ENCODE measurements at places on chromosomes 12 and 14.
A peak's percentile ranks its signal among the peaks of the same experiment; 100 is the strongest.

- no peak for DNase-seq
These were observed 11.6 kb downstream of the CNOT2 start for GRCh38 chr12:70254846-70255245.

DNA sequence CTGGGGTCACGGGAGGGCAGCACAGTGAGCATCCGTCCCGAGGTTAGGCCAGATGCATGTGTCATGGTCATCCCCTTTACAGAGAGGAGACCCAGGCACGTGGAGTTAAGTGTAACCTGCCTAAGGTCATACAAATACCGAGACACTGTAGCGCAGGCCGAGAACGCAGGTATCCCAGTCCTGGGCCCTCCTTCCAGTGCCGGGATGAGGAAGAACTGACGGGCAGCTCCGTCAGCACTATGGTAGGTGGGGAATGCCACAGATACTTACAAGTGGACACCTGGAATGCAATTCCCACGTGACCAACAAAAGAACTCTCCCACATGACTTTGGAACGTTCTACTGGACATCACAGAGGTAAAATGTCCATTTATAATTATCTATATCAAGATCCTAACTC, 8.7 kb upstream of the TMEM229B start:
- no peak for DNase-seq

DNA sequence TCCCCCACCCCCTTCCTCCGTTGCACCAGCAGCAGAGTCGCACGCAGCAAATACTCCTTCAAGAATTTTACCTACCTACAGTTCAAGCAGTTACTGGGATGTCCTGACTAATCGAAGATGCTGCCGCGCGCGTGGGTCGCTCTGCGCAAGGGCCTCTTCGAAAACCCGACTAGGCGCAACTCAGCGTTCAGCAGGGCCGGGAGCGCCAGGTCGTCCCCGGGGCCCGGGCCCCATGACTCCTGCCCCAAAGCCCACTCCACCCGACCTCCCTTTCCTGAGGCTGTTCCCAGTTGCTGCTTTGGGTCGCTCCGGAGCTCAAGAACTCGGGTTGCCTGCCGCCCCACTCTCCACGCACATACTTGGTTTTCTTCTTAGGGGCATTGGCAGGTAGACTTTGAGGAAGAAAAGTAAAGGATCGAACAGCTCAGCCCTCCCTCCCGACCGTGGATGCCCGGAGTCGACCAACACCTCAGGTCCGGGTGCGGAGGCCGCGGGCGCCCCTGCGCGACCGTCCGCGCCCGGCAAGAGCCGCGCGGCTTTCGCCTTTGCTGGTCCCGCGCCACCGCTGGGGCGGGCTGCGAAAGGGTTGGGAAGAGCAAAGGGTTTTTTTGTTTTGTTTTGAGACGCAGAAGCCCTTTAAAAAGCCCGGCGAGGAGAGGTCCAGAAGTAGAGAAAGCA, 1.9 kb downstream of the BMP4 start:
- peak; percentile 33 for DNase-seq

DNA sequence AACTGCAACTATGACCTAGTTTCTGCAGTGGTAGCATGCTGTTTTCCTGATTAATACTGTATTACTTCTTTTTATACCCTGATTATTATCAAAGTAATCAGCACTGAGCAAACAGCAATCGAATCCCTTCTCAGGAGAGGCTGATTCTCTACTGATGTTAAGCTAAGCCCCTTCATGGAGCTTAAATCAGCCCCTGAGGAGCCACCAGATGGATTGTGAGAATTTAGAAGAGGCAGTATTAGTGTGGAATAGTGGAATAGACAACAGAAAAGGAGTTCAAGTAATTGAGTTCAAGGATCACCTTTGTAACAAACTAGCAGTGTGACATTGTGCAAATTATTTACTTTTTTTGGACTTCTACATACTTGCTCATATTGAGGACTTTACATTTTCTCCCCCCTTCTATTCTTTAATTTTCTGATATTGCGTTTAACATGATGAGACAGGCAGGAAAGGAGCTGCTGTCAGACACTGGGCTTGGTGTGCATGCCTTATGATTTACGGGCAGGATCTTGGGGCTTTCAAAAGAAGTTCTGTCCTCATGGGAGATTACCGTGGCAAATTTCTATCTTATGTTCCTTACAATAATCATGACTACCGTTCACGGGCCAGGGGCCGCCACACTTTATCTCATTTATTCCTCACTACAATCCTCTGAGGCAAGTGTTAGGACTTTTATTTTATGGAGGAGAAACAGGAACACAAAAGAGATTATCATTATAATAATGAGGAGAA, 68.0 kb downstream of the PTPRR start:
- no peak for DNase-seq

DNA sequence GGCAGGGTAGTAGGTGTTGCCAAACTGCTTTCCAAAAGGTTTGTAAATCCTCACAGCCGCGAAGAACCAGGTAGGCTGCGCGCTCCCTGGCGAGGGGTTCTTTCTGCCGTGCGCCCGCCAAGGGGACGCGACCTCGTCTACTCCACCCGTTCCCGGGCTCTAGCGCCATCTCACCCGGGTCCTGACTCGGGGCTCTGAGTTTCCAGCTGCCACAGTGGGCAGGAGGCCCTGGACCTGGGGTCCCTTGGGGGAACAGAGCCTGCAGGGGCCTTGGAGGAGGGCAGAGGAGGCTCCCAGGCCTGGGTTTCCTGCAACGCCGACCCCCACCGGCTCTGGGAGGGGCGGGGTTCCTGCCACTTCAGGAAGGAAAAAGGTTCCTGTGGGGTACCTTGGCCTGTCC, 706 bp downstream of the ANHX start:
- DNase-seq, result no peak

GRCh38 chr14:25132732-25133422, 82.9 kb upstream of the STXBP6 start:
- DNase-seq, result peak; percentile 60

- no peak for DNase-seq
These were observed 24.6 kb upstream of the AICDA start for GRCh38 chr12:8637244-8637643.

DNA sequence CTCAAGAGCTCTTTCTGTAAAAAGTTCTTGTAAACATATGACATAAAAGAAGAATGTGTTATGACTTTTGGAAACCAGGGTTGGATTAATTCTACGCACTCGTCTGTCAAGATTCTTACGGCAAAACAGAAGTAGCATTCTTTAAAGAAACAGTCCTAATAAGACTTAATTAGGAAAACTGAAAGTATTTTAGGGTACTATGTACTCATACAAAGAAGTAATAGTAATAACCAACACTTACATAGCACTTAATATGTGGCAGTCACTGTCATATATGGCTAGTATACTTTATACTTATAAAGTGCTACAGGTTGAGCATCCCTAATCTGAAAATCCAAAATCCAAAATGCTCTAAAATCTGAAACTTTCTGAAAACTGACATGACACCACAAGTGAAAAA, 72.9 kb upstream of the ST8SIA1 start:
- DNase-seq, result no peak

DNA sequence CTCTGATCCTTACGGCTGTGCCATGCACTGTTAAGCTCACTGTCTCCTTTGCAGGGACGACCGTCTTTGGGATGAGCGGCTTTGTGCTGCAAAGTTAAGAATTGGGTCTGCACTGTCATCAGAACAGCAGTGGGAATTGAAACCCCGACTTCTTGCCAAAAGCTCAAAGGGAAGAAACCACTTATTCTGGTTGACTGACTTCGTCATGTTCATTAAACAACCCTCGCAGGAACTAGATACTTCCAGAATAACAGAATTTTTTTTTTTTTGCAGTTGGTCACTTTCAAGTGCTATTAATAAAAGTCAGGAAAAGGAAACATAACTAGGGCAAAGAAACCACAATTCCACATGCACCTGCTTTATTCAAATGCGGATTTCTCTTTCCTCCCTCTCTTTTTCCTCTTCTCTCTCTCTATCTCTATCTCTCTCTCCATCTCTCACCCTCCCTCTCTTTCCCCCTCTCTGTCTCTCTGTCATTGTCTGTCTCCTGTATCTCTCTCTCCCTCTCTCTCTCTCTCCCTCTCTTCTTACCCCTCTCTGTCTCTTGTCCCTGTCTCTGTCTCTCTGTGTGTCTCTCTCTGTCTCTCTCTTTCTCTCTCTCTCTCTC, 12.3 kb upstream of the GLT1D1 start:
- no peak for DNase-seq

DNA sequence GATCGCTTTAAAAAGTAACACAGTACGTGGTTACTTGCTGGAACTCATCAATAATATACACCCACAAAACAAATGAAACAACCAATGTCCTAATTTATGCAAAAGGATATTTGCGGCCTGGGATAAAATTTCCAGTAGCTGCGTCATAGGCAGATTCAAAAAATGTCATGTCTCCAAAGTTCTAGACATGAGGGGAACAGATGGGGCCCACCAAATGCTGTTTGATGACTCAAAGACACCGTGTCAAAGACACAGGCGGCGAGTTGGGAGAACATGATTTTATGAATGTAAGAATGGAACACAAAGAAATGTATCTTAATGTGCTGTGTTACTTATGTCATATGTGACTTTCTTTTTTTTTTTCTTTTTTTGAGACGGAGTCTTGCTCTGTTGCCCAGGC, 34.3 kb upstream of the NCOR2 start:
- DNase-seq, result no peak

- no peak for DNase-seq
These were observed 61.0 kb downstream of the SRGAP1 start for GRCh38 chr12:63905544-63905943.

GRCh38 chr12:12717586-12718380, 615 bp downstream of the CDKN1B start:
- DNase-seq, result peak; percentile 46

- no peak for DNase-seq
These were observed 181.2 kb upstream of the NRXN3 start for GRCh38 chr14:77988970-77989369.

DNA sequence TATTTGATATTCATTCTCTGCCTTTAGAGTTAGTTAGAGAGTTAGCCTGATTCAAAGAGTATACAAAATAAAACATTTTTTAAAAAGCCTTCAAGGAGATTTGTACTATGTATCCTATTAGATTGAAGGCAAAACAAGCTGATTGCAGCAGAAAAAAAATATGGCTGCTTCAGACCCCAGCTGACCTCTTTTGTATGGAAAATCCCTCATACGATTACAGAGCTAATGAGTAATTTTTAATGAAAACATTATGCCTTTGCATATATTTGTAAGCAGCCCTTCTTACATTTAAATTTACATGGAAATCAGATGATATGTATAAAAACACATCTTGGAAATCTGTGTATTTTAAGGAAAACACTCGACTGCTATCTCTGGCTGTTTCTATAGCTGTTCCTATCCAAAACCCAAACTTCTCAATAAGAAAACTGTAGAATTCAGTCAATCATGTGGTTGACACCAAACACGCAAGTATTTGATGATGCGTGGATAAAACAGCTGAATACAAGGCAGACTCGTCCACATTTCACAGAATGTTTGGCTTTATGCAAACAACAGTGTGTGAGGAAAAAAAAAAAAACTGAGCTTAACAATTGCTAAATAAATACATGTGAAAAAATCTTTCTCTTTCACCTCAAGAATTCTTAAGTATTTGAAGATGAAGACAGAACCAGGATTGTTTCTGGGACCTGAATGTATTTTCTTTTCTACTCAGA, 275.3 kb downstream of the EGLN3 start:
- no peak for DNase-seq

DNA sequence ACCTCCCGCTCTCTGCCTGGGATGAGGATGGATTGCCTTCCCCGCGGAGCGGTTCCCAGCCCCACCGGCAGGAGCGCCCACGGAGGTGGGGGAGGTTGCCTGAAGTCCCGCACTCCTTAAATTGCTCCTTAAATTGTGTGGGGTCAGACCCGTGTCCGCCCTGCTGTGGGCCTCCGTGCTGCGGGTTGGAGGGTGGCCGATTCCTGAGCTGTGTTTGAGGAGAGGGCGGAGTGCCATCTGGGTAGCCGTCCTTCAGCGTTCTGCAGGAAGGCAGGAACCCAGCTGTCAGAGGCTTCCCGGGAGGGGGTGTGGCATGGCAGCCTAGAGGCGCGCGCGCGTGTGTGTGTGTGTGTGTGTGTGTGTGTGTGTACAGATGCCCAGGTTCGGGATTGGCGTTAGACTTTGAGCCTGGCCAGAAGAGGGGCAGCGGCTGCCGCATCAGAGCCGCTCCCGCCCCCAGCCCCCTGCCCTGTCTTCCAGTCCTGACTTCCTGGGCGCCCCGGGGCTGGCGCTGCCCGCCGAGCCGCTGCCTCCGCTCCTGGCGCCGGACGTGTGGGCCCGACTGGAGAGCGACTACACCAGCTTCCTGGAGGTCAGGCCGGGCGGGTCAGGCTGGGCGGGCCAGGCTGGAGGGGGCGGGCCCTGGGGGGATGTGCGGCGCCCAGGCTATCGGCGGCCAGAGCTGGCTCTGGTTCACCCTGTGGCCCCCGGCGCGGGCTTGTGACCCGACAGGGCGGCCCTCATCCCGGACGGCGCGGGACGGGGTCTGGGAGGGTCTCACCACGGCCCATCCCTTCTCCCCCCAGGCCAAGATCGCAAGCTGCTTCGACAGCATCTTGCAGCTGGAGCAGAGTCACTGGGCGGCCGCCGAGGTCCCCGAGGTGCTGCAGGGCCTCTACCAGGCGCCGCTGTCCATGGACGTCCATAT, 9.2 kb downstream of the EXOC3L4 start:
- DNase-seq, result no peak

GRCh38 chr12:124175704-124176103, 119.2 kb upstream of the RFLNA start:
- no peak for DNase-seq

- DNase-seq, result no peak
These were observed 9.9 kb downstream of the LRRC74A start for GRCh38 chr14:76836029-76836630.

DNA sequence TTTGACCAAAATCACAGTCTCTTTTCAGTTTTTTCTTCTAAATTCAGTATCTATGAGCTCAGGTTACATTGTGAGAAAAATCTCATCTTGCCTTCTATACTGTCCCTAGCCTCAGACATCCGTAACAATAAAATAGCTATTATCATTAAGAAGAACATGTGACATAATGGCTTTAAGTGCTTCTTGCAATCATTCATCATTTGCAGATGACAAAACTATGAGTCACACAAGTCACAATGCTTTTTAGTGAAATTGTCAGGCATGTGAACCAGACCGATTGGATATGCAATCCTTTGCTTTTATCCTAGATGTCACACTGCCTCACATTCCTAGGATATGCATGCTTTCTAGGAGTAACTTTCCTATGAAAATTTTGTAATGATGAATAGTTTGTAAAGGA, 313.1 kb downstream of the SLC6A15 start:
- DNase-seq, result no peak

- no peak for DNase-seq
These were observed 179.2 kb upstream of the RTL1 start for GRCh38 chr14:101082436-101083384.

DNA sequence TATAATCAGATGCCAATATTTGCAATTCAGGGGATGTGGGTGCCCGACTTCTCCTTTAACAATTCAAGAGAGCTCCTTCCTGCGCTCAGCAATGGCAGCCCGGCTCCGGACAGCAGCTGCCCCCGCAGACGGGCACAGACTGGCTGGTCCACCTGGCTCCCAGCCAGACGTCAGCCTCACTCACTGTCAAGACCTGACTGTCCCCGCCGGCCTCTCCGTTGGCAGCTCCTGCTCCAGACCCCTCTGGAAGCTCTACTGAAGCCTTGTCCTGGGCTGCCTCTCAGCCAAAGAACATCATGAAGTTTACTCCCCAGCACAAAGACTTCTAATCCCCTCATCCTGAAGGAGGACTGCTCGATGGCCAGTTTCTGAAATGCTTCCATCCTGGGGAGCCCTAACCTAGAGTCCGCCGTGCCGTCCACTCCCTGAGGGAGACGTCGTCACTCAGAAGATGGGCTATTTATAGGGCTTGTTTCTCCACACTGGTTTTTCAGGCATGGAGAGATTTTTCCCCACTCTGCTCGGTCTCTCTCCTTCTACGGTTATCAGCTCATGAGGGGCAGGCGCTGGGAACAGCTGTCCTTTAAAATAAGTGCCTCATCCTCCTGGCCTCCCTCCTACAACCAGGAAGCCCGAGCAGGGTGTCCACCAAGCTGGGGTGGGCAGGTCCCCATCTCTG, 126.2 kb downstream of the RFLNA start:
- no peak for DNase-seq

Data from activated naive CD4-positive, alpha-beta T cell treated with anti-CD3 and anti-CD28 coated beads for 36 hours (primary cell).